ENCODE measurements at places on chromosomes 1 and 21.
A peak's percentile ranks its signal among the peaks of the same experiment; 100 is the strongest.

DNA sequence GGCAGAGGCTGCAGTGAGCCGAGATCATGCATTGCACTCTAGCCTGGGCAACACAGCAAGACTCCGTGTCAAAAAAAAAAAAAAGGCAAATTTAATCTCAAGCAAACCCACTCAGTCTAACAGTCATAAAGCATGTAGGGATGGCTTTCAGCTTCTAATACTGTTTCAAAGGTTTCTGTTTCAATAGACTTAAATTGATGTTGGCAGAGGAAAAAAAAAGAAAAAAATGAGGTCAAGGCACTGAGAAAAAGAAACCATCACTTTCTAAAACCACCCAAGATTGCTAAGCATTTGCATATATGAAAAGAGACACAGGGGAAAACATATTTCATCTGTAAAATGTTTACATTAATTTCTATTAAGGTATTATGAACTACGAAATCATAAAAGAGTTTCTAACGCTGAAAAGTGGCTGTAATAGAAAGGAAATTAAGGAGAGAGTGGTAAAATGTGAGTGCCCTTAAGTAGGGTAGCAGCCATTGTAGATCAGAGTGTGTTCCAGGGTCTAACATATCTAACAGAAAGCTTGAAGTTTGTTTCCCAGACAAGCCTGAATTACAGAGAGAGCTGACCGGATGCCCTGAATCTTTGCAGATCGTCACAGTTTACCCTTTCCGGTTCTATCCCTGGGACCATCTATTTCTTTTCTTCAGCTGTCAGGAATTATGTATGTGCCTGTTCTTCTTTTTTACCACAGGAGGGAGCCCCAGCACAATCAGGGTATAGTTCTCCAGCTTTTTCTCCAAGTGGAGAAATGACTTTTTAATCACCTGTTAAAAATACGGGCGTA is 70.0 kb downstream of the PLD5 start:
- no peak for DNase-seq

DNA sequence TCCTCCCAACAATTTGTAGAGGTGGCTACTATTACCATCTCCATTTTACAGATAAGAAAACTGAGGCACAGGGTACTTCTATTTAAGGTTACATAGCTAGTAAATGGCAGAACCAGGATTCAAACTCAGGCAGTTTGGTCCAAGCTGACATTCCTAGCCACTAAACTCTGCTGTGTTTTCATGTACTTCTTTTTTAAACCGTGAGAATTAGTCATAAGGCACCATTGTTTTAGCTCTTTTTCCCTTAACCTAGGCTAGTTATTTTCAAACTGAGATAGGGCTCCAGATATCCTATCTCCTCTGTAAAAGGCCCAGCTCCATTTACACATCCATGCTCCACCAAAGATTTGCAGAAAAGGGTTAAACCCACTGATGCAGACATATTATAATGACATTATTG is 92.9 kb downstream of the PTPN14 start:
- no peak for DNase-seq

DNA sequence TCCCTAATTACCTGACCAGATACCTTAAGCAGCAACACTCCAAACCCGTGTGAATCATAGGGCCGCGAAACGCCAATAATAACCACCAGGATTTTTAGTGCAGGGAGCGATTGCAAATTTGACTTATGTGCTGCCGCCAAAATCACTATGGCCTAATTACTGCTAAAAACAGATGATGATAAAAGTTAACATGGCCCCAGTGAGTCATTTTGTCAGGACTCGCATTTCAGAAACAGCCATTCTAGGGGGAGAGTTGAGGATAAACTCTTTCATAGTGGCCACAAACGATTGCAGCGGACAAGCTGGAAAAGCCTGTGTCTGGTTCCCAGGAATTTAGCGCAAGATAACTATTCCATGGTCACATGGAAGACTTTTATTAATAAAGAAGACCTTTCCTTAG is 103.4 kb downstream of the HLX start:
- no peak for DNase-seq

- peak; percentile 65 for DNase-seq
Measured at GRCh38 chr1:13619909-13620308, 36.3 kb downstream of the PDPN start.

DNA sequence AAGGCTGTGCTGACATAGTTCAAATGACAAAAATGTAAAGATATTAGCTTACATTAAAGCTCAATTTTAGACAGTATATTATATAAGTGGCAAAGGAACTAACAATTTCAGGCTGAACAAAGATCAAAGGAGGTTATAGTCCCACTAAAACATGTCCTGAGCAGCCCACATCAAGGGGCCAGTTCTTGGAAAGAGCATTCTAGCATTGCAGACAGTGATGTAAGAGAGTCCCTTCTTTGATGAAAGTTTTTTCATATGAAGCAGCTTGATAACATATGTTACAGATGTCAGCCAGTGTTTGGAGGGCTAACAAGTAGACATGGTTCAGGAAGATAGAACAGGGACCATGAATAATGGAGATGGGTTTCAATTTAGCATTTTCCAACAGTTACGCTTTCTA is 301.7 kb downstream of the NTNG1 start:
- no peak for DNase-seq

GRCh38 chr1:191290441-191290840 is 812.8 kb upstream of the BRINP3 start:
- DNase-seq, result no peak

DNA sequence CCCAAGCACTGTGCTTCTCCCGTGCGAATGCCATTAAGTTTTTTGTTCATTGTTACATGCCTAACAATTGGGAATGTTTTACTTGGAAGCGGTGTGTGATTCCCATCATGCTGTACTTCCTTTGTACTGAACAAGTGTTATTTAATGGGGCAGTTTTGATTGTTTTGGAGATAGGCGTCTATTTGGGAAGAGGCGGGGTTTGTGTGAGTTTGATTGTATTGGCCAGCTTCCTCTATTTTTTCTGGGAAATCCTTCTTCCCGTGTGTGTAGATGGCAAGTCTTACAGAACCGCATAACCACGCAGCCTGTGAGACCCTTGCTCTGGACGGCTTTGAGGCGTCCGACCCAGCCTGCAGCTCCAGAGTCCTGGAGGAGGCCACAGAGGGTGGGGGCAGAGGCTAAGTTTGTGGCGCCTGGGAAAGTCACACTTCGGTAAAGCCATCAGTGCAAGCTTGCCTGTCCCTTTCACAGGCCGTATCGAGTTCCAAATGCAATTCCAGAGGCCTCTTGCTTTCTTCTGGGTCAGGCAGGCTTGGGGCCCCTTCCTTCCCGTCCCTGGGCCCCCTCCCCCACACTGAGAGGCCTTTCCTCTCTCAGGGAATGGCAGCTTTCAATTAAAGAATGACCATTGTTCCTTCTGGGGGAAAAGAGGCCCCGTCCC is 210.3 kb downstream of the TOMM20 start:
- no peak for DNase-seq

DNA sequence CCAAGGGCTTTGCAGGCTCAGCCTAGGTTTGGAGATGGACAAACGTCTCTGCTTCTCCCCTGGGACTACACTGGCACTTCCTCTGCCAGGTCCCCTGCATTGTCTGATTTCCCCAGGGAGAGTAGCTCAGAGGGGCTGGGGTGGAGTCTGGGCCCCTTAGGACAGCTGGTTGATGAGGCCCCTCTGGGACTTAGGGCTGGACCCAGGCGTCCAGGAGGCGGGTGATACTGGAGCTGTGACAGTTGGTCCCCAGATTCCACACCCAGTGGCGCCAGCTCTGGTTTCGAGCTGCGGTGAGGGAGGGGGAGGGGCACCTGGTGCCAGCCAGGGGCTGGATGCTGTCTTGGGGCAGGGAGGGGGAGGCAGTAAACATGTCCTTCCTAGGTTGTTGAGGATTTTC is 7.4 kb upstream of the MEX3A start:
- DNase-seq, result no peak

Data from suprapubic skin (tissue), 4 donors.